Hematopoietic multipotent progenitor cell treated with erythropoietin and hydrocortisone succinate and interleukin-3 and kit ligand, for 4 days (in vitro differentiated cells): ENCODE measurements at places on chromosomes 6 and 20.

GRCh38 chr6:31579119-31579505 lies 3.1 kb downstream of the LTB start:
- no peak for DNase-seq

GRCh38 chr20:52179331-52180179 lies 12.0 kb downstream of the ZFP64 start:
- DNase-seq: no peak

- peak; percentile 78 for DNase-seq
These were observed 14.3 kb upstream of the EPM2A start for GRCh38 chr6:145749632-145750031.

- DNase-seq: peak; percentile 74
These were observed 59.8 kb downstream of the NEDD9 start for GRCh38 chr6:11172501-11173327.

DNA sequence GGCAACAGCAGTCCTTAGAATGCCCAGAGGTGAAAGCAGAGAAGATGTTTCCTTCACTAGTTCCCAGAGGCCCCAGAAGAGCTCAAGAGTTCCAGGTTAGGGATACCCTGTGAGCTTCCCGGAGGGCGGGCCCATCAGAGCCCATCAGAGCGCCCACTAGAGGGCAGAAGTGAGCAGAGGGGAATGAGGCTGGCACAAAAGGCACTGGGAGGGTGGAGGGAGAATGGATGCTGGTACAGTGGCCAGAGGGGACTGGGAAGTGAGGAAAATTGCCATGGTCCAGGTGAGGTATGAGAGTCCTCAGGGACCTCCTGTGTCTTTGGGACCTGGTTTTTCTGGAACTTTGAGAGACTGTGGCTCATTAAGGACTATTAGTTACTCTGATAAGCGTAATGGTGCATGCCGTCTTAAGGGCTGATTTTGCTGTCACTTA lies 57.3 kb downstream of the LINC00237 start:
- peak; percentile 57 for DNase-seq

DNA sequence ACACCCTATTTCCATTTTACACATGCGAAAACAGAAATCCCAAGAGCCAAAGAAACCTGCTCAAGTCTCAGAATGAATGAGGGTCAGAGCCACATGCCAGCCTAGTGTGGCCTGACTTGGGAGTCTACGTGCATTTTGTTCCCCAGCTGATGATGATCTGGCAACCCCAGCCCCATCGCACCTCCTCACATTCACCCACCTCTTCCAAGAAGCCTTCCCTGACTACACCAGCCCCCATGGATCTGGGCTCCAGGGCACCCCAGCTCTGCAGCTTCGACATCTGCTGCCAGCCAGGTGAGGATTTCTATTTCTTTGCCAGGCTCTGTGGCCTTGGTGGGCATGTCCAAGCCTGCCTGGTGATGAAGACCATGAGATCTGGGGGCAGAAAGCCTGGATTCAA lies 41.0 kb downstream of the ANGPT4 start:
- DNase-seq: no peak

- no peak for DNase-seq
These were observed 136.6 kb downstream of the GMDS start for GRCh38 chr6:2108700-2109306.

GRCh38 chr6:129454488-129454887 lies 255.5 kb downstream of the ARHGAP18 start:
- peak; percentile 42 for DNase-seq

DNA sequence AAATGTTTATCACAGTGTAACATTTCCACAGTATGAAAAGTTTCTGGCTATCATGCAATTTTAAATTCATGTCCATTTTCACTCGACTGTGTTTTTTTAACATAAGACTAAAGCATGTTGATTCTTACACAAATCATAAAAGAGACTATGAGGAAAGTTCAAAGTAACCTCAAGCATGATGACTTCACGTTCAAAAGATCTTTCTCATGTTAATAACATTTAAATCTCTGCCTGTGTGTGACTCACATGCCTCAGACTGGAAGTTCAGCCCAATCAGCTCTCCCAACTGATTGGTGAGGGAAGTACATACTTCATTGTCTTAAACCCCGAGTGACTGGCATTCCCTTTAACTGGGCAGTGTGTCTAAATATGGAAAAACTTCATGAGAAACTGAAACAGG lies 37.4 kb downstream of the ATXN1 start:
- DNase-seq: no peak

GRCh38 chr6:53312355-53312754 lies 36.4 kb downstream of the ELOVL5 start:
- peak; percentile 93 for DNase-seq

GRCh38 chr20:46631212-46631869 lies 19.9 kb downstream of the SLC13A3 start:
- peak; percentile 89 for DNase-seq

- no peak for DNase-seq
These were observed 394 bp downstream of the YIPF3 start for GRCh38 chr6:43516367-43516696.

GRCh38 chr6:12164508-12164770 lies 125.7 kb upstream of the EDN1 start:
- no peak for DNase-seq

- no peak for DNase-seq
These were observed 70.3 kb downstream of the UNC5CL start for GRCh38 chr6:40968620-40969164.

DNA sequence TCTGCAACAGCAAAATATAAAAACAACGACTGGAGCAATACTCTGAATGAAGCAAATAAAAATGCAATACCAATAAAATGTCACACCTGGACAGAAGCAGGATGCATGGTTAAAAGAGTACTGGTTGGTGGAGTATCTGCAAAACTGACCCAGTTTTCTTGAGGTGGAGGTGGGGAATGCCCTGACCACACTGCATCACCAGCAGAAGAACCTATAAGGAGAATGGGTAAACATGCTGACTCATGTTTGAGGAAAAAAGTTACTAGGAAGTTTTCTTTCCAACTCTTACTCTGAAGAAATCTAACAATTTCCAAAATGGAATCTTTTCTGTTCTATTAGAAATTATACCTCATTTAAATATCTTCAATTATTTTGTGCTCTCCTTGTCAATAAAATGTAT lies 43.6 kb downstream of the REPS1 start:
- DNase-seq: no peak

GRCh38 chr20:3364323-3365013 lies 43.0 kb downstream of the DNAAF9 start:
- no peak for DNase-seq

DNA sequence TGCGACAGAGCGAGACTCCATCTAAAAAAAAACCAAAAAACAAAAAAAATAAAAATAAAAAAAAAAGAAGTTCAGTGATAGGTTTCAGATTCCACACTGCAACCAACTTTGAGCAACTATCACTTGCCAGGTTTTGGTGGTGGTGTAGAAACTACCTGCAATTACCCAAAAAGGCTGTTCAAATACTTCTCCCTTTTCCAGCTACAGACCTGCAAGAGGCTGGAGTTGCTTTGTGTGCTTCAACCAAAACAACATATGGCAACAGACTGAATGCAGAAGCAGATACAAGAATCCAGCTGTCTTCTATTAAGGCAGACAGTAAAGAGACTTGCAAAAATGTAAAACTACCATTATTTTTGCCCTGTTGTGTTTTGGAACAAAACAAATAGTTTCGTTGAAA lies 9.3 kb upstream of the BCAS1 start:
- no peak for DNase-seq

- DNase-seq: no peak
These were observed 26.9 kb downstream of the TTLL2 start for GRCh38 chr6:167351656-167352345.

- no peak for DNase-seq
These were observed 80.8 kb downstream of the BMP6 start for GRCh38 chr6:7806711-7807110.

DNA sequence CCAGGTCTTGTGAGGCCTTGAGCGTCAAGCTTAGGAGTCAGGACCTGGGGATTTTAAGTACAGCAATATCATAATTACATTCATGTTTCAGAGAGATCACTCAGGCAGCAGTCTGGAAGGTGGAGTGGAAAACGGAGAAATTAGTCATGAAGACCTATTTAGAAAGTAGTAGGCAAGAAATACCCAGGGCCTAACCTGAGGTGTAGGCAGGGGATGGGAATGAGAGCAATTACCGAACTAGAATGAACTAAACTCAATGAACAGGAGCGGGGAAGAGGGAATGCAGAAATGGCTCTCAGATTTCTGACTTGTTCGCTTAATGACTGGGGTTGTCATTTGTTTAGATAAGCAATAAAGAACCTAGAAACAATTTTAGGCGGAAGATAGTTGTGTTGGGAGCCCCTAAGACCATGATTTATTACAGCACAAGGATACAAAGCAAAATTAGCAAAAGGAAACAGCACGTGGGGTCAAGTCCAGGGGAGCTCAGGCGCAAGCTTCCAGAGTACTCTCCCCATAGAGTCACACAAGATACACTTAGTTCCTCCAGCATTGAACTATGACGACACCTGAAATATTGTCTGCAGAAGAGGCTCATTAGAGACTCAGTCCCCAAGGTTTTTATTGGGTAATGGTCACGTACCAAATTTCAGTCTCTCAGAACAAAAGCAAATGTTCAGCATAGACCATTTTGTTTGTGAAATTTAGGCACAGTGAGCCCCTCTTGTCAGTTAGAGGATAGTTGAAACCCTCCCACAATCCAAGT lies 178.8 kb upstream of the AKAP12 start:
- no peak for DNase-seq

- DNase-seq: no peak
These were observed 157.6 kb downstream of the FOXA2 start for GRCh38 chr20:22426772-22427171.

- peak; percentile 87 for DNase-seq
These were observed 1.4 kb downstream of the AKIRIN2 start for GRCh38 chr6:87700397-87701343.

GRCh38 chr6:170096191-170096802 lies 194.6 kb downstream of the DLL1 start:
- DNase-seq: no peak

DNA sequence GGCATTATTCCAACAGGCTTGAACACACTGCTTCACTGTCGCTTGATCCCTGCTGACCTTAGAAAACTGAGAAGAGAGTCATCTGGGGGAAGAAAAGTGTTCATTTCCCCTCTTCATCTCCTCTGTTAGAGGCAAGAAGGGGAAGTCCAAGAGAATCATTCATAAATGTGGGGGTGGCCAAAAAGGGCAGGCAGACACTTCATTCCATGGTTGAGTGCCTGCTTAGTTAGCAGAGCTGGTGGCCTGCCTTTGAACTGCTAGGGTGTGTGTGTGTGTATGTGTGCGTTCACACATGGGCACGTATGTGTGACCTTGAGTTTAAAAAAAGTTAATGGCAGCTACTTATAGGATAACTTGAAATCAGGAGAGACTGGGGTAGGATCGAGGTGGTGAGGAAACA lies 39.4 kb upstream of the RFPL4B start:
- peak; percentile 8 for DNase-seq

GRCh38 chr6:131205481-131206244 lies 70.4 kb downstream of the AKAP7 start:
- no peak for DNase-seq

- DNase-seq: peak; percentile 46
These were observed 97.3 kb downstream of the RPP40 start for GRCh38 chr6:4906293-4907276.

GRCh38 chr6:70133246-70133645 lies 169.6 kb downstream of the COL9A1 start:
- no peak for DNase-seq

GRCh38 chr6:26363882-26364701 lies 906 bp upstream of the BTN3A2 start:
- DNase-seq: peak; percentile 48

DNA sequence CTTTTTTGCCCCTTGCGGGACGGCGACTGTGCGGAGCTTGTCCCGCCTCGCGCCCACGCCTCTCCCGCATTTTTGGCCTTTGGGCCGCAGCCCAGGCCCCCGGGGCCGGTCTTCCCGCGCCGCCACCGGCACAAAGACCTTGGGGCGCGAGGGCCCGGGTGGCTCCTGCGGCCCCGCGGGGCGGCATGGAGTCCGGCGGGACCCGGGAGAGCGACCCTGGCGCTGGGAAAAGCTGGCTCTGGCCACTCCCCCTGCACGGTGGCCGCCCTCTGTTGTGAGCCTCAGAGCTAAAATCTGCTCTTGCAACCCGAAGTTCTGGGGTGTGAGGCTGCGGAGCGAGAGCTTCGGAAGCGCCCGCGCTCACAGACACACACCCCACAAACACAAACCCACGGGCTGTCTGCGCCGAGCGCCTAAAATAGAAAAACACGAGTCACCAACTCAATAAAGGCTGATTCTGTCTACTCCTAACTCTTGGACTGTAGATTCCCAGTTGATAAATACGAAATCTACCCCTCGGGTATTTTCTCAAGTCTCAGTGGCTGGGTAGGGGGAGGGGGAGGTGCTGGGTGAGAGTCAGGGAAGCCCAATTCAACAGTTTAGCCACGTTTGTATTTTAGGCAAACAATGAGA lies 496 bp upstream of the BEND3 start:
- DNase-seq: peak; percentile 66

- DNase-seq: no peak
These were observed 45.8 kb upstream of the VSTM2L start for GRCh38 chr20:37856932-37857660.

GRCh38 chr20:9388160-9388812 lies 126.1 kb upstream of the LAMP5 start:
- DNase-seq: no peak
